Small intestine (tissue), 16 donors: ENCODE measurements at places on chromosomes 3 and 15. TPM values are rescaled to one million over a fixed set of nuclear protein-coding genes. Genes with fewer than 3 reads are reported as not detected.

Gene CLEC3B
- polyA plus RNA-seq: 30.1 TPM

Gene HRG
- polyA plus RNA-seq: not detected

Gene TMC3
- polyA plus RNA-seq: 5.3 TPM

Gene CPLX3
- 1.1 TPM for polyA plus RNA-seq

Gene AGTR1
- 2.3 TPM for polyA plus RNA-seq

Gene SCAMP5
- polyA plus RNA-seq: 78.1 TPM

Gene SAMMSON
- polyA plus RNA-seq: not detected

Gene CP
- polyA plus RNA-seq: 1.8 TPM

Gene TAMM41
- polyA plus RNA-seq: 18.2 TPM

Gene SLC24A5
- not detected for polyA plus RNA-seq

Gene GOLGA8K
- 0.07 TPM for polyA plus RNA-seq

Gene ZIC1
- 0.03 TPM for polyA plus RNA-seq

Gene PIGZ
- 78.4 TPM for polyA plus RNA-seq

Gene APBA2
- 1.9 TPM for polyA plus RNA-seq
